Right atrium auricular region (tissue), 2 donors: ENCODE measurements at places on chromosomes 7 and 10. TPM values are rescaled to one million over a fixed set of nuclear protein-coding genes. Genes with fewer than 3 reads are reported as not detected.
A peak's percentile ranks its signal among the peaks of the same experiment; 100 is the strongest.

The TEX36 gene
- not detected for total RNA-seq

DNA sequence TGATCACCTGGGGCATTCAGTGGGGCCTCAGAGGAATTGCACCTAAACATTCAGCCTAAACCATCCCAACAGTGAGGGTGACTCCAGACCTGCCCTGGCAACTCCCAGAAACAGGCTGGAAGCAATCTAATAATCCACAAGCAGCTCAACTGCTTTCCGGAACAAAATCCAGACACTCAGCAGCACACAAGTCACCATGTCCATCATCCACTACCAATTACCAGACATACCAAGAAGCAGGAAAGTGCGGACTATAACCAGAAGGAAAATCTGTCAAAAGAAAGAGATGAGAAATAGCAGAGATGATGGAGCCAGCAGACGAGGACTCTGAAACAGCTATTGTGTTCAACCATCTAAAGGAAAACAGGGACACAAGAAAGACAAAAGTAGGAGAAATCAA is 342.6 kb upstream of the ZMIZ1 start:
- no peaks in the 10 kb centered on the region for H3K36me3 ChIP-seq
- no peak overlapping the region for H3K4me3 ChIP-seq
- H3K4me1 ChIP-seq = no peaks in the 10 kb centered on the region
- no peak overlapping the region for H3K27ac ChIP-seq
- DNase-seq = no peak
- H3K27me3 ChIP-seq = no peaks in the 10 kb centered on the region

DNA sequence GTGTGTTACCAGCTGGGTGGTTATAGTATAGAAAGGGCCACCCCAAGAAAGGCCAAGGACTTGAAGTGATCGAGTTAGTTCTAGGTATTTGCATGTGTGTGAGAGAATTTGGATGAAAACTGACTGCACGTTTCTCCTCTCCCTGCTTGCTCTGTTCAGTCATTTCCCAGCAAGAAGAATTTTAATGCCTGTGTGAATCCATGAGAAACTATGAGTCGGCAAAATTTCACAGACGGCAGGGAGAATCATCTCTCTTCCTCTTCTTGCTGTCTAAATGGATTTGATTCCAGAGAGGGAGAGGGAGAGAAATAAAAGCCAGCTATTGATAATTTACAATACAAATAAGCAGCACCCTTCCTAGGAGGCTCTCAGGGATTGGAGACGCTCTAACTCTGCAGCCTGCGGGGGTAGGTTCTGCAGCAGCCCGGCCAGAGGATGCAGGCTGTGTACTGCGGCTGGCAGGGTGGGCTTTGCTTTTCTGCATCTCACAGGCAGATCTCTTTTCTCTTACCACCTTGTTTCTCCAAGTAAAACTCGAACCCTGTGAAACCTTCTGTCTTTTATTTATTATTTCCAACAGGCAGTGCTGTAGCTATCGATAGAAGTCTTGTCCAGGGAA is 183.6 kb downstream of the TCF7L2 start:
- no peak overlapping the region for H3K27ac ChIP-seq
- no peak for DNase-seq
- no peaks in the 10 kb centered on the region for H3K27me3 ChIP-seq
- no peaks in the 10 kb centered on the region for H3K36me3 ChIP-seq

- no peak overlapping the region for H3K4me3 ChIP-seq
- H3K27me3 ChIP-seq = no peaks in the 10 kb centered on the region
- no peaks in the 10 kb centered on the region for H3K36me3 ChIP-seq
- no peak overlapping the region for H3K27ac ChIP-seq
- peaks cover 1% of the 10 kb centered on the region for H3K4me1 ChIP-seq
- DNase-seq = no peak
Measured at GRCh38 chr10:14757394-14757793, 17.3 kb downstream of the FAM107B start.

The MUC3A gene
- 0.24 TPM for total RNA-seq

The CYP2C19 gene
- not detected for total RNA-seq

DNA sequence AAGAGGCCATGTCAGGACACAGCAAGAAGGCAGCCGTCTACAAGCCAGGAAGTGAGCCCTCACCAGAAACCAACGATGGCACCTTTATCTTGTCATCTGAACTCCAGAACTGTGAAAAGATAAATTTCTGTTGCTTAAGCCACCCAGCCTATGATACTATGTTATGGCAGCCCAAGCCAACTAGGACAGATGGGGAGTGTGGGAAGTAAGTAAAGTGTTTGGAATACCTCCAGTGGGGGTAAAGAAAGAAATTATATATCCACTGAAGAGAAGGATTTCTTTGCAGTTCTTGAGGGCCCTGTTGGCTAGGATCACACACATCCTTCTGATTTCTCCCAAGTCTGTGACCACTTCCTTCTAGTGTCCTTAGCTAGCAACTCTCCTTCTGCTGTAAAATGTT is 384.4 kb downstream of the TNS3 start:
- DNase-seq = no peak
- no peak overlapping the region for H3K4me3 ChIP-seq
- H3K27ac ChIP-seq = no peak overlapping the region
- H3K4me1 ChIP-seq = no peaks in the 10 kb centered on the region

GRCh38 chr10:83978681-83979383 is 160.5 kb upstream of the GHITM start:
- H3K4me3 ChIP-seq = no peak overlapping the region
- H3K36me3 ChIP-seq = no peaks in the 10 kb centered on the region
- no peak for DNase-seq
- H3K4me1 ChIP-seq = no peaks in the 10 kb centered on the region
- H3K27me3 ChIP-seq = no peaks in the 10 kb centered on the region
- H3K27ac ChIP-seq = no peak overlapping the region

The COL26A1 gene
- total RNA-seq = not detected

GRCh38 chr10:60281331-60281730 is 108.3 kb downstream of the ANK3 start:
- DNase-seq = no peak
- H3K4me1 ChIP-seq = no peaks in the 10 kb centered on the region
- no peaks in the 10 kb centered on the region for H3K27me3 ChIP-seq
- no peak overlapping the region for H3K4me3 ChIP-seq

The OR6B1 gene
- not detected for total RNA-seq

- no peak overlapping the region for H3K27ac ChIP-seq
- H3K27me3 ChIP-seq = no peaks in the 10 kb centered on the region
- DNase-seq = no peak
- H3K4me1 ChIP-seq = no peaks in the 10 kb centered on the region
- no peaks in the 10 kb centered on the region for H3K36me3 ChIP-seq
- H3K4me3 ChIP-seq = no peak overlapping the region
Measured at GRCh38 chr7:69845721-69846495, 247.6 kb downstream of the AUTS2 start.

The TMEM243 gene
- total RNA-seq = 5.6 TPM

- H3K4me3 ChIP-seq = no peak overlapping the region
- H3K27me3 ChIP-seq = no peaks in the 10 kb centered on the region
- no peaks in the 10 kb centered on the region for H3K36me3 ChIP-seq
Measured at GRCh38 chr10:63128443-63128842, 4.7 kb upstream of the NRBF2 start.

- no peaks in the 10 kb centered on the region for H3K4me1 ChIP-seq
- no peak overlapping the region for H3K4me3 ChIP-seq
- H3K36me3 ChIP-seq = no peaks in the 10 kb centered on the region
- DNase-seq = no peak
- H3K27me3 ChIP-seq = no peaks in the 10 kb centered on the region
Measured at GRCh38 chr10:101934686-101935305, 91.2 kb upstream of the KCNIP2 start.

DNA sequence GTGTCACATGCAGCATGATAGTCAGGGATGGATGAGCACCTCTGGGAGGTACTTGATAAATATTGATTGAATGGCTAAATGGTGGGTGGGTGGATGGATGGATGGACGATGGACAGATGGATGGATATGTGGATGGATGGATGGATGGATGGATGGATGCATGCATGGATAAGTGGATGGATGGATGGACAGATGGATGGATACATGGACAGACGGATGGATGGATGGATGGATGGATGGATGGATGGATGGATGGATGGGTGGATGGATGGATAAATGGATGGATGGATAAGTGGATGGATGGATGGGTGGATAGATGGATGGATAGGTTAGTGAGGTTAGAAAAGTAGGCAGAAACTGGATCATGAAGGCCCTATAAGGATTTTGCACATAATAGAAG is 37.4 kb downstream of the PTPRE start:
- DNase-seq = peak; percentile 9
- H3K4me1 ChIP-seq = peaks cover 8% of the 10 kb centered on the region
- H3K27ac ChIP-seq = no peak overlapping the region
- no peaks in the 10 kb centered on the region for H3K36me3 ChIP-seq
- no peak overlapping the region for H3K4me3 ChIP-seq

DNA sequence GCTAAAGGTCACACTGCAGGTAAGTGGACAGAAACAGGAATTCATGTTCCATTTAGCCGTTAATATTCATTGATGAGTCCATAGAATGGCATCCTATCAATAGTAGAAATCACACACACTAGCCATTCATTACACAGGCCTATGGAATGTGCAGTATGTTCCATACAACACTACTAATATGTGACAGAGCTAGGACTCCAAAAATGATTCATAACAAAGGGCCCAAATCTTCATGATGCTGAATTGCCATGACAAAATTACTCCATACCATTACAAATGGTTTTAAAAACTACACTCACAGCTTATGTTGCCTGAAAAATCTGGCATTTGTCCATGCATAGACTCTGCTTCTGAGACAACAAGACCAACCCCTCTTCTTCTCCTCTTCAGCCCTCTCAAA is 549.1 kb downstream of the XPNPEP1 start:
- no peak overlapping the region for H3K4me3 ChIP-seq
- no peaks in the 10 kb centered on the region for H3K4me1 ChIP-seq
- H3K27ac ChIP-seq = no peak overlapping the region
- no peak for DNase-seq

DNA sequence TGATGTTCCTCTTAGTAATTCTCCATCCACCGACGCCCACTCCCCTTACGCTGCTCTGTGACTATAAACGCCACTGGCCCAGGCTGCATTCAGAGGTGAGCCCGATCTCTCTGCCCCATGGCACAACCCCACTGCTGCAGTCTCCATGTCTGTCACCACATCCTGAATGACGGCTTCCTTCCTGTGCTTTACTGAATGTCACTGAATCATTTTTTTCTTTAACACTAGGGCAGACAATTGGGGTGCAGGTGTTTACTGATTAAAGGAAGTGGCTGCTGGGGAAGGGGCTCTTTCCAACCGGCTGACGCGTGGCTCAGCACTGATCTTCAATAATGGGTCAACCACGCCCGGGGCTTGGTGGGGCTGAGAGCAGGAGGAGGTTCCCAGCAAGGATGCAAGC is 208.3 kb downstream of the USP6NL start:
- no peaks in the 10 kb centered on the region for H3K36me3 ChIP-seq
- no peaks in the 10 kb centered on the region for H3K4me1 ChIP-seq
- H3K4me3 ChIP-seq = no peak overlapping the region
- H3K27me3 ChIP-seq = no peaks in the 10 kb centered on the region
- H3K27ac ChIP-seq = no peak overlapping the region

DNA sequence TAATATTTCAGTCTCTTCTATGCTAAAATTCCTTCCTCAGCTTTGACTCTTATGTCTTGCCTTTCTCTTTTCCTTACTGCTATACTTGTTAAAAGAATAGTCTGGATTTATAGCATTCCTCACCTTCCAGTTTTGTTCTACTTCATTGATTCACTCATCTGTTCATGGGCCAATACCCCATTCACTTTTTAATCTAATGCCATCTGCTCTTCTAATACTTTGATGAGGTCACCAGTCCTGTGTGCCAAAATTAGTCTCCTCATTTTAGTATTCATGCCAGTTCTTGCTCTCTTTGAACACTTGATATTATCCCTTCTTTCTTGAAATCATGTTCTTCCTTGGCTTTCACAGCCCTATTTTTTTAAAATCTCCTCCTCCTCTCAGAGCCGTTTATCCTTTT is 19.3 kb downstream of the STK17A start:
- H3K4me1 ChIP-seq = no peaks in the 10 kb centered on the region
- H3K36me3 ChIP-seq = peaks cover 30% of the 10 kb centered on the region
- no peak overlapping the region for H3K4me3 ChIP-seq
- no peak overlapping the region for H3K27ac ChIP-seq

DNA sequence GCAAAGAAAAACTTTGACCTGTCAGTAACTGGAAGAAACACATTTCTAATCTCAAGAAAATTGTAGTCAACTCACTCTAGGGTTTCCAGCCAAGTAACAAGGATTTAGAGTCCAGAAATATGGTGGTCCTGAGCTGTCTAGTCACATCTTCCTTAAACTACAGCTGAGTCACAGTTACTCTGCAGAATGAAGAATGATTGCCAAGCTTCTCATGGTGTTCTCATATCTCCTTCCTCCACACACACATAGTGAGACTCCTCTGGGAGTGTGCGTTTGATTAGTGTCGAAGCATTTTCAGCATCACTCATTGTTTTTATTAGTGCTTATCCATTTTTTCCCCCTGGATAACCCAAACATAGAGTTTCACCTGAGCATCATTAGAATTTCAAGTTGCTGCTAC is 93.1 kb upstream of the CXCL12 start:
- no peaks in the 10 kb centered on the region for H3K4me1 ChIP-seq
- H3K36me3 ChIP-seq = no peaks in the 10 kb centered on the region
- DNase-seq = no peak
- no peak overlapping the region for H3K4me3 ChIP-seq
- no peaks in the 10 kb centered on the region for H3K27me3 ChIP-seq

- no peaks in the 10 kb centered on the region for H3K36me3 ChIP-seq
- no peaks in the 10 kb centered on the region for H3K4me1 ChIP-seq
- H3K27me3 ChIP-seq = no peaks in the 10 kb centered on the region
Measured at GRCh38 chr10:90394311-90394710, 463.5 kb downstream of the HTR7 start.

The SEC31B gene
- total RNA-seq = 4.5 TPM

The UNC5B gene
- total RNA-seq = 29.2 TPM

- H3K36me3 ChIP-seq = no peaks in the 10 kb centered on the region
- H3K27me3 ChIP-seq = no peaks in the 10 kb centered on the region
- no peak for DNase-seq
- no peak overlapping the region for H3K4me3 ChIP-seq
- no peak overlapping the region for H3K27ac ChIP-seq
Measured at GRCh38 chr7:145909991-145910513, 206.5 kb upstream of the CNTNAP2 start.

The STEAP4 gene
- 9.6 TPM for total RNA-seq

GRCh38 chr10:110029450-110029849 is 21.7 kb downstream of the ADD3 start:
- H3K4me3 ChIP-seq = no peak overlapping the region
- peaks cover 30% of the 10 kb centered on the region for H3K4me1 ChIP-seq
- H3K27ac ChIP-seq = no peak overlapping the region
- H3K36me3 ChIP-seq = no peaks in the 10 kb centered on the region
- H3K27me3 ChIP-seq = no peaks in the 10 kb centered on the region

The LAMTOR4 gene
- 168 TPM for total RNA-seq

DNA sequence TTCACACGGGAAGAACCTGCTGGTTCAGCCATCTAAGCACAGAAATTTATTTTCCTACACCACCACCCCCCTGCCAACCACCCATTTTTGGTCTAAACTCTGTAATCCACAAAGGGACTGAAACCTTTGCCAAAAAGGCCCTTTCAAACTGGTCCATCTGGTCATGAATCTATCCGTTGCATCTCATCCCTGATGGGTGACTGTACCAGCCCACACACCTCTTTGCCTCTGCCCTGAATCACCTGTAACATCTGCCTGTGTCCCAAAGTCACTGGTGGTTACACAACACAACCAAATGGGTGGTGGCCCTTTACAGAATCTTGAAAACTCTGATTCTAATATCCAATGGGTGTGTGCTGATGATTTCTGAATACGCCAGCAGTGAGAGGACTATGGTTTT is 503.4 kb downstream of the PARD3 start:
- no peaks in the 10 kb centered on the region for H3K36me3 ChIP-seq
- no peak for DNase-seq
- H3K27ac ChIP-seq = no peak overlapping the region
- no peaks in the 10 kb centered on the region for H3K27me3 ChIP-seq
